ENCODE measurements at places on chromosomes 13 and 19.

DNA sequence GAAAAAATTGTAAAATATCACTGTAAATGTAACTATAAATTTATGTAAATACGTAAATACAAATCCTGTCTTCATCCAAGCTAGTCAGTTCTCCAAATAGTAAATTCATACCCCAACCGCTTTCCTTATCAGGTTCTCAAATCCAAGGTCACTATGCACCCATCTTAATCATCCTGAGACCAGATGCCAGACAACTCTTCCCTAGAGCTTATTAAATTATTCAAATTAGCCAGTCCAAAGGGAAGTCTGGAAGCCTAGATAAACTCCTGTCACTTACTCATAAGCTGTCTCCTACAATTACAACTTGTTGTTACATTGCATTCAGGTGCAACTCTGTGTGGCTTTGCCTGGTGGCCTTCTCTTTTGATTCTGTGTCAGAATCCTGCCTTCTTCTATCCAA is 836.1 kb upstream of the PCDH20 start:
- DNase-seq = no peak

DNA sequence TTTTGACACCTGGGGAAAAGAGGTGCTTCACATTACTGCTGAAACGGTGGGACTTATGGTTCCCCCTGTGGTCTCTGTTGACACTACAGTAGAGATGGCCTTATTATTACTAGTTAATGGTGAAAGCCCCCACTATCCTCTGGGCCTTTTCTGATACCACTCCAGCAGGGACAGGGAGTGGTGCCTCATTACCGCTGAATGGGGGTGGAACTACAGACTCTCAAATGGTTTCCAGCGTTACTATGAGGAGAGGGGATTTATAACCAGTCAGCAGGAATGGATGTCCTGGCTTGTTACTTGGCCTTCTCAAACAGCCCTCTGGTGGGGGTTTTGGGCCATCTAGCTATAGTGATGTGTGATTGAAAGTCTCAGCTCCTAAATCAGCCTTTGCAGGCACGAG is 96.7 kb upstream of the DIAPH3 start:
- no peak for DNase-seq

GRCh38 chr13:24737042-24737441 is 26.9 kb upstream of the RNF17 start:
- no peak for DNase-seq

DNA sequence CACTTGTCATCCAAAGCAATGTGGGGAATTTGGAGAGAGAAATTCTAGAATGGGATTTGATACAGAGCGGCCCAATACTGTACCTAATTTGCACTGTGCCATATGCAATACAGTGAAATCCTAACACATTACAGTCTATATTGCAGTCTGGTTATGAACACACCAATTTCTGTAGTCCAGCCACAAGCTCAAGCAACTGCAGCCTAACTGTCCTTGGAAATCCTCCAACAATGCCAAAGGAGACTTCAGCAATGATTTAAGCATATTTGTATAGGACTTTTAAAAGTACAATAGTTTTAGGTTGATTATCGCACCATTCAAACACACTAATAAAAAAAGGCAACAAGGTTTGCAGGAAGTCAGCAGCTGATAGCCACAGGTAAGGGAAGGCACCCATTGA is 17.3 kb downstream of the DIAPH3 start:
- DNase-seq = no peak

DNA sequence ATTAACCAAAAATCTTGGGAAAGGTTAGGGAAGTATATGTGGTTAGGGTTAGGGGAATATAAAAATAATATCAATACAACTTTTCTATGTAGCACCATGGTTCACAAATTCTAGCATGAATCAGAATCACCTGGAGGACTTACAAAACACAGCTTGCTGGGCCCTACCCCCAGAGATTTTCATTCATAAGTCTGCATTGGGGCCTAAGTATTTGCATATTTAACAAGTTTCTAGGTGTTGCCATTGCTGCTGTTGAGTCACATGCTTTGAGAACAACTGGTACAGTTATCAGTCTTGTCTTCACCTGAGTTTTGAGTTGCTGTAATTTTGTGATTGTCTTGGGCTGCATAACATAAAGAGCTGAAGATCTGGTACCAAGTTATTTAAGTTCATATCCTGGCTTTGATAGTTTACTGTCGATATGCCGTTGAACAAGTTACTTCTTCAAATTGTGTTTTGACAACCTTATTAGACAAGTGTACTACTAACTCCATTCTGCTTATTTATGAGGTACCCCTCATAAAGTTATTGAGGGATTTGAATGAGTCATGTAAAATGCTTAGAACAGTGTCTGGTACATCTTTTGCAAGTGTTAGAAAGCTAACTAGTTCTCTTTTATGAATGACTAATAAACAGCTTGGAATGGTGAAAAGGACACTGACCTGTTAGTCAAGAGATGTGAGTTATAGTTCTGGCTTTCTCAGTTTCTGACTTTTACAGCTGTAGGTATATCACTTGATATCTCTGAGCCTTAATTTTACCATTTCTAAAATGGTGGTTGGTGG is 132.9 kb downstream of the PAN3 start:
- no peak for DNase-seq

- peak; percentile 20 for DNase-seq
Observed at GRCh38 chr19:17681505-17682125, 6.5 kb downstream of the UNC13A start.

All from CD4-positive, alpha-beta T cell treated with Interleukin-17A for 1 hour (primary cell).